Pulmonary artery endothelial cell (primary cell): ENCODE measurements at places on chromosomes 2 and 18. TPM values are rescaled to one million over a fixed set of nuclear protein-coding genes. Genes with fewer than 3 reads are reported as not detected.
A peak's percentile ranks its signal among the peaks of the same experiment; 100 is the strongest.

DNA sequence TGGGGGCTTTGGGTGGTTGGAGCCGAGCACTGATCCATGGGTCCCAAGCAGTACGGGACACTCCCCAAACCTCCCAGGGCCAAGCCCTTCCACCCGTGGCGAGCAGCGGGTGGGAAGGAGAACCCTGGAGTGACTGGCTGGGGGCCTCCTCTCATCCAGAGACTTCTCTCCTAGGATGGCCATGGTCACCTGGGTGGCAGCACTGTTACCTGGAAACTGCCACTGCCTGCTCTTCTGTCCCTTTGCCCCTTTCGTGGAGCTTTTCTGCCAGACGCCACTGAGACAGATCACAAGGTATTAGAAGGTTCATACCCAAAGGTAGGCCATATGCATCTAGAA, 26.9 kb downstream of the CENPO start:
- no peak for DNase-seq

IL37 gene
- not detected in 2 replicates for total RNA-seq

DNA sequence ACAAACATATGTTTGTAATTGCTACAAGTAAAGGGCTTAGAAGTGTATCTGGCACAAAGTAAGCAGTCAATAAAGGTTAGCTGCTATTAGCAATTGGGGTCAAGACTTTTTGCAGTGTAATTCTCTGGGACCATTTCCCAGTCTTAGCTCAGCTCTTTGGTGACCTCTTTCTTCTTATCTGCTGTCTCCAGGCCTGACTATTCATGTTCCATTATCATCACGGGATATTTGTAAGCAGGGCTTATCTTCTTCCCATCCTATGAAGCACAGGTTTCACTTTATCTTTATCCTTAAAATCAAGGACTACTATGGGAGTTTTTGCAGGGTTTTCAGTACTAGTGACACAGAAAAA, 131.7 kb downstream of the DOCK10 start:
- DNase-seq: peak; percentile 45

DNA sequence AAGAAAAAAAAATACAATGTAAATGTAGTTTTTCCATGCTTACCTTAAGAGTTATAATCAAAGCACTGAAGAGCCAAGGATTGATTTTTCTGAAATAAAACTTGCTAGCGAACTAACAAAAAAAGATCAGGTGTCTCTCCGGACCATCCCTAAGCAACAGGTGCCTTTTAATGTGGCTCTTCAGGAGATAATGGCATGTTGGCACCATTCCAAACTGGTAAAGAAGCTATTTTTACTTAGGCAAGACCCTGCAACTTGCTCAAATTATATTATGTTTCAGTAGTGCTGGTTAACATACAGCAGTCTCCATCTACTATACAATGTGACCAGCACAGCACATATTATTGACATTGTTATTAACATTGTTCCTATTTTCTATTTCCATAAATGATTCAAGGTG, 2.3 kb upstream of the GCC2 start:
- no peak for DNase-seq

GRCh38 chr2:221674446-221674845, 102.3 kb upstream of the EPHA4 start:
- DNase-seq: no peak

- no peak for DNase-seq
Measured at GRCh38 chr2:10471955-10472354, 23.8 kb upstream of the ODC1 start.

COX5B gene
- total RNA-seq: 219 and 270 TPM in 2 replicates

SLC9A2 gene
- 0.04 TPM in 1 of 2 replicates, not detected in the other for total RNA-seq

GRCh38 chr2:241121008-241121407, 18.9 kb upstream of the MTERF4 start:
- no peak for DNase-seq

- no peak for DNase-seq
Measured at GRCh38 chr2:32977228-32977758, 30.5 kb downstream of the LTBP1 start.

TSPYL6 gene
- total RNA-seq: not detected in 2 replicates

DNA sequence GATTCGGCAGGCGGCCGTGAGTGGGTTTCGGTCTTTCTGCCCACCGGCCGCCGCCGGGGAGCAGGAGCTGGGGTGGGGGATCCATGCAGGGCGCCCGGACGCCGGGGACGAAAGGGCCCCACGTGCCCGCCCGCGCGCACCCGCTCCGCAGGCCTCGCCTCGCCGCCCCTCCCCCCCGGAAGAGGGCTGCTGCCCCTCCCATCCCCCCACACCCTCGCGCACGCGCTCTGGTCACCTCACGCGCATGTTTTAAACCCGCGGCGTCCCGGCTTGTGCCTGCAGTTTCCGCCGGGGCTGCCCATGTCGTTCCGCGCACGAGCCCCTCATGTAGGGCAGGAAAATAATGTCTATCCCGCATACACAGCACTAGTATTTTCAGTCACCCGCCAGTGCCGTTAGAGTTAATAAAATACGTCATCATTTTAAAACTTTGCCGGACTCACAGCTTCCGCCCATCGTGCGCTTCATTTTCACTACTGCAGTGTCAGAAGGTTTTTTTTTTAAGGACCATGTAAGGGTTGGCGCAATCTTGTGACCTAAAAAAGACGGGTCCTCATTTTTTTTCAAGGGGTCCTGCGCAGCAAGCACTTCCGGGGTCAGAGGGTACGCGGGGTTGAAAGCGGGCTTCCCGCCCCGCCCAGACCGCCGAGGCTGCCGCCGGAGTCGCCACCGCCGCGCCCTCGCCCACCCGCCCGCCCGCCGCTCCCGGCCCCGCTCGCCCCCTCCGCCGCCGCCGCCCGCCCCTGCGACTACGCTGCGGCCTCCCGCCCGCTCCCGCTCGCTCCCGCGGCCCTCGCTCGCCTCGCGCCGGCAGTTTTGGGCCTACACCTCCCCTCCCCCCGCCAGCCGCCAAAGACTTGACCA, at the start of gene PCBP1:
TSS of gene PCBP1 (plus strand) at position 640 of the 864 bp plus-strand sequence. CDS start 267 bp downstream, outside the sequence.
- DNase-seq: peak; percentile 78

DNA sequence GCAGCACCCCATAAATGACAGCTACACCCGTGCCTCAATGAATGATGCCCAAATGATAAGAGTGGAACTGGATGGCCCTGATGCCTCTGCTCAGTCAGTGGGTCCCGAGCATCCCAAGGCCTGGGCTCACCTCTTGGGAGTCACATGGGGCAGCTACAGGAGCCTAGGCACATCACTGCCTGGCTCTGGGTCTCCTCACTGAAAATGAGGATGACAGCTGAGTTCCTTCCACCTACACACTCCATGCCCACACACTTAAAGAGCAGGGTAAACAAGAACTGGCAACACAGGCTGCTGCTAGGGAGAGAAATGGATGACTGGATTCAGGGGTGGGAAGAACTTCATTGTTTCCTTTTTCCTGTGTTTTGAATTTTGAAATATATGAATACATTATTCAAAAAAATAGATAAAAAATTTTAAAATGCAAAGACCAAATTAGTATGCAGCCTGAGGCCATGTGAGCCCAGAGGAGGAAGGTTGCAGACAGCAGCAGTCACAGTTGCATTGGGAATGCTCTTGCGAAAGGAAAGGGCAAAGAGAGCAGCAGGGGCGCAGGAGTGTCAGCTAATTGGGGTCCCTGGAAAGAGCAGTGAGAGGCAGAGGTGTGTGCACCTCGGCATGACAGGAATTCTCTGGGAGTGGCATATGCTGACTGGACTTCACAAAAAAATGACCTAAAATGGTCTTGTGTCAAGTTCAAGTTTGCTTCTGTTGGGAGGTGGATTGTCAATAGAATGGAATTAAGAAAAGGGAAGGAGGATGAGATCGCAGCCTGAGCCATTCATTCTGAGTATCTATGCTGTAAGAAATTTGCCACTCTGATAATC, 327.1 kb downstream of the CELF4 start:
- no peak for DNase-seq

CFC1 gene
- total RNA-seq: not detected in 2 replicates

- DNase-seq: no peak
Measured at GRCh38 chr2:257842-258241, 6.0 kb downstream of the SH3YL1 start.
